ENCODE measurements at places on chromosomes 1 and 21.

GRCh38 chr1:36342426-36343185 lies 19.2 kb upstream of the EVA1B start:
- DNase-seq, result peak; percentile 61

GRCh38 chr1:91792489-91793071 lies 93.4 kb downstream of the TGFBR3 start:
- no peak for DNase-seq

DNA sequence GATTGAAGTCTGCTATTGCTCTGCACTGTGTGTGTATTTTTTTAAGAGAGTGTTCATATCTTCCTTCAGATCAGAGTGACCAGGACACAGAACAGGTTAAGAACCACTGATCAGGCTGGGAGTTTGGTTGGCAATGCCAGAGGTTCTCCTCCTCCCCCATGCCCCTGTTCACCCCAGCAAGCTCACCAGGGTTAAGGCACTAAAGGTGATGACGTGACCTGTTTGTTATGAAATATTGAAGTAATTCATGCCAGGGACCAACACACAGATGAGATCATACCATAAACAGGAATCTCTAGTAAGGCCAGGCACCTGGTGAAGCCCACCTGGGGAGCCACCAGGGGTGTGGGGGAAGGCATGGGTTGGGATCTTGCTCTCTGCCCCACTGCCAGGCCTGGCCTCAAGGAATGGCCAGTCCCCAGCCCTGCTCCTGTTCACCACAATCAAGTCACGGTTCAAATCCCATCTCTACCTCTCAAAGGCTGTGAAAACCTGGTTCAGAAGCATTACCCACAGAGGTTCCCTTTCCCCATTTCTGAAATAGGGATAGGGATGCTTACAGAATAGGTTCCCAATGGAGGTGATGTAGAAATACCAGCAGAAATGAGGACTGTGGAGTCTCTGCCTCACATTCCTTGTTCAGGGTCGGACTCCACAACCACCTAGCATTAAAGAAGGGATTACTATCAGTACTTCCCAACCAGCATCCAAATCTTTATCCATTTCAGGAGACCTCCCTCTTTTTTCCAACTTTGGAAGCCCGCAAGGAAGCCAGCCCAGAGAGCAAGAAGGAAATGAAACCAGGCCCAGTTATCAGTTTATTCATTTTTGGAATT lies 2.4 kb downstream of the ID3 start:
- peak; percentile 73 for DNase-seq

DNA sequence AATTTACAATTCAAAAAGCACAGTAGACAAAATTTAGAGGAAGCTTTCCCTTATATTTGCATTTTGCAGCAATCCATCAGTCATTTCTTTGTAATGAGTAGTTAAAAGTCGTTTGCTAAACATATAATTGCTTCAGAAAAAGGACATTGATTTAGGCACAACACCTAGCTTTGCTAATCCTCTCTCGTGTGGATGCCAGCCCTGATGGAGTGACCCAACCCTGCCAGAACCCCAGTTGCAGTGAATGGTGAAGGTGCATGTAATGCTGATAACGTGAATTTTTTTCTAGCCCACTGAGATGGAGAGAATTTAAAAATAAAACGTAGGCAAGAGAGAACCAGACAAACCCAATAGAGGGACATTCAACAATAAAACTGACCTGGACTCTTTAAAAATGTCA lies 263.4 kb downstream of the GRIK1 start:
- no peak for DNase-seq

- peak; percentile 93 for DNase-seq
These were observed 27.8 kb downstream of the ECE1 start for GRCh38 chr1:21262293-21263051.

DNA sequence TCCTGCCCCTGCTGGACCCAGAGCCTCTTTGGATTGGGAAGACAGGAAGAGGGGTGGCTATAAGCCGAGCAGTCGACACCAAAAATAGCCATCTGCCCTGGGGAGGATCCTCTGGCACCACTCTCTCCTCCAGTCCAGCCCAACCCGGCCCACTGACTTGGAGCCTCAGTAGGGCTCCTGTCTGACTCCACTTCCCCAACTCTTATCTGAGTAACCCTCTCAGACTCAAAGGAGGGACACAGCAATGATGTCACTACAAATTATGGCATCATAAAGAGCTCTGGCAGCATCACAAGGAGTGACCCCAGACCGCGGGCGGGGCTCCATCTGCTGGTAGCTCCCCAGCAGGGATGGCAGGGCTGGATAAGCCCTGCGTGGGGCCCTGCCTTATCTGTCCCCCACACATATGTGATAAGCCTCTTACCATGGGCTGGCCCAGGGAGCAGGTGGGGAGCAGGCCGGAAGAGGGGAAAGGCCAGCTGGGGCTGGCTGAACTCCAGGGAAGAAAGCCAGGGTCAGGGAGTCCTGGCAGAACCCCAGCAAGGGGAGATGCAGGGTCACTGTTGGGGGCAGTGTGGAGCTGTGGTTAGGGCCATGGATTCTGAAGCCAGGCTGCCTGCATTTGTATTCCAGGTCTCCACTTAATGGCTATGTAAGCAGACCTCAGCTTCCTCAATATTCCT lies 4.6 kb upstream of the SLC6A9 start:
- DNase-seq, result peak; percentile 30

- no peak for DNase-seq
These were observed 122.7 kb downstream of the HMGB4 start for GRCh38 chr1:33986390-33987095.

- no peak for DNase-seq
These were observed 96.3 kb upstream of the ACTL8 start for GRCh38 chr1:17658837-17659236.

DNA sequence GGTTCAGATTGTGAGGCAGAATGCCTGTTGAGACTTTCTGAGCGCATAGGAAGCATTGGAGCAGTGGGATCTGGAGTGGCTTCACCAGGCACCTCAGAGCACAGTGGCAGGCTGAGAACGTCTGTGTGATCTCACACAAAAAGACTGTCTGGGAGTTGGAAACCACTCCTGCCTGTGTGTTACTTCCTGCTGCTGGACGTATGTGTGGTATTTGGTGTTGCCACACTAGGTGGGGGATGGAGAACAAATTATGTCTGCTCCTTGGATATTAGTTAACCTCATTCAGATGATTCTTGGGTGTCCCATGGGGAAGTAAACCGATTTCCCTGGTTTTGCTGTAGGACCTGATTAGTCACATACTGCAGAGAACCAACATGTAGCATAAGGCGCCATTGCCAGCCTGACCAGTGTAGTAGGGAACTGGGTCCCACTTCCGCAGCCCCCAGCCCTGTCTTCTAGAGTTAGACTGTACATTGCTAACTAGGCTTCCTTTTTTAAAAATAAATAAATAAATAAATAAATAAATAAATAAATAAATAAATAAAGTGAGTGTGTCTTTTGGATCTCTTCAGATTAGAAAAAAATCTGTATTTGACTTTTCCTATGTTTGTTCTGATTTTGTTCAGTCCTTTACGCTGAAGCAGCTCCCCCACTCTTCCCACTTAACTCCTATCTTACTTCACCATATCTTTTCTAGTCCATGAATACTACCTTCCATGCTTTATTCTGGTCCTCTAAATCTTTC lies 26.9 kb downstream of the UCK2 start:
- DNase-seq, result peak; percentile 98

GRCh38 chr1:78279051-78279450 lies 211.7 kb upstream of the PTGFR start:
- peak; percentile 96 for DNase-seq

GRCh38 chr21:22421416-22422180 lies 1423.4 kb downstream of the NCAM2 start:
- no peak for DNase-seq

All from choroid plexus epithelial cell (primary cell).